Stimulated activated naive B cell treated with anti-CD40 and anti-IgM and Interleukin-4, amounts not matched to agents 10 μg/mL and 1 μg/mL and 100 μg/mL, for 72 hours (primary cell): ENCODE measurements at places on chromosomes 16 and 17.

- no peak for DNase-seq
These were observed 110.4 kb upstream of the HAS3 start for GRCh38 chr16:68995011-68995504.

GRCh38 chr16:27520982-27521673, 28.6 kb downstream of the GTF3C1 start:
- no peak for DNase-seq

- DNase-seq, result no peak
These were observed 154.1 kb upstream of the SOX9 start for GRCh38 chr17:71966459-71967313.

DNA sequence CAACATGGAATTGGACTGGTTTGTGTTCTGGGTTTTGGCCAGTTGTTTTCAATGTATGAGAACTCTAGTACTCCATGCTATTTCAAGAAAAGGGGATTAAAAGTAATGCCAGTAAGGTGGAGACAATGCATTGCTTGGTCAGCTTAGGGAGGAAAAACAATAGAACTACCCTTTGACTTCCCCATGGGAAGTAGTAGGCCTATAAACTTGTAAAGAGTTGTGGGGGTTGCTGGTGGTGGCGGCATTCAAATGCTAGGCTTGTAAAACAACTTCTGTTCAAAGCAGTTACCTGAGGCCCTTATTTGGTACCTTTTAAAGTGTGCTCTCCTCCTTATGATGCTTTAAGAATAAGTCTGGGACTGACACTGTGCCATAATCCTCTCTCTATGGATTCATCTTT, 9.4 kb downstream of the MAP3K3 start:
- DNase-seq, result no peak

- no peak for DNase-seq
These were observed 330.6 kb upstream of the PMFBP1 start for GRCh38 chr16:72502594-72503005.

DNA sequence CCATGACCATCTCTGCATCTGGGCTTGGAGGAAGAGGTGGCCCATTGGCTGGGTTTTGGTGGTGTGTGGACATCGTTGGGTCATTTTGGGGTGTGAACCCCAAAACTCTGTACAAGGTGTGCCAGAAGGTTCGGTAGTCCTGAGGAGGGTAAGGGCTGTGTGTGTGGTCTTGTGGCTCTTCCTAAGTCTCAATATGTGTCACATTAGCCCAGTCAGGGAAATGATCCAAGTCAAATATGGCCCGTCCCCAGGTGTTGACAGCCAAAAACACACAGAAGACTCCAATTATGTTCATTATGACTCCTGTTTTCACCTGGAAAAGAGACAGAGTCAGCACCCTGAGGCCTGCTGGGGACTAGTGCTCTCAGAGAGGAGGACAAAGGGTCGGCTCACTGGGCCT, 27.1 kb downstream of the SLC13A5 start:
- no peak for DNase-seq
